Activated CD4-positive, alpha-beta T cell treated with anti-CD3 and anti-CD28 coated beads, Interleukin-2, Interleukin-4, amounts not matched to agents 100 ng/mL and 50 ng/mL, durations not matched to agents 16 hours and 8 hours (primary cell): ENCODE measurements at places on chromosomes 13 and 19.
A peak's percentile ranks its signal among the peaks of the same experiment; 100 is the strongest.

- DNase-seq = peak; percentile 2
Measured at GRCh38 chr13:103815619-103816018, 749.4 kb upstream of the SLC10A2 start.

GRCh38 chr19:13020002-13020414 is 24.7 kb downstream of the NFIX start:
- no peak for DNase-seq

DNA sequence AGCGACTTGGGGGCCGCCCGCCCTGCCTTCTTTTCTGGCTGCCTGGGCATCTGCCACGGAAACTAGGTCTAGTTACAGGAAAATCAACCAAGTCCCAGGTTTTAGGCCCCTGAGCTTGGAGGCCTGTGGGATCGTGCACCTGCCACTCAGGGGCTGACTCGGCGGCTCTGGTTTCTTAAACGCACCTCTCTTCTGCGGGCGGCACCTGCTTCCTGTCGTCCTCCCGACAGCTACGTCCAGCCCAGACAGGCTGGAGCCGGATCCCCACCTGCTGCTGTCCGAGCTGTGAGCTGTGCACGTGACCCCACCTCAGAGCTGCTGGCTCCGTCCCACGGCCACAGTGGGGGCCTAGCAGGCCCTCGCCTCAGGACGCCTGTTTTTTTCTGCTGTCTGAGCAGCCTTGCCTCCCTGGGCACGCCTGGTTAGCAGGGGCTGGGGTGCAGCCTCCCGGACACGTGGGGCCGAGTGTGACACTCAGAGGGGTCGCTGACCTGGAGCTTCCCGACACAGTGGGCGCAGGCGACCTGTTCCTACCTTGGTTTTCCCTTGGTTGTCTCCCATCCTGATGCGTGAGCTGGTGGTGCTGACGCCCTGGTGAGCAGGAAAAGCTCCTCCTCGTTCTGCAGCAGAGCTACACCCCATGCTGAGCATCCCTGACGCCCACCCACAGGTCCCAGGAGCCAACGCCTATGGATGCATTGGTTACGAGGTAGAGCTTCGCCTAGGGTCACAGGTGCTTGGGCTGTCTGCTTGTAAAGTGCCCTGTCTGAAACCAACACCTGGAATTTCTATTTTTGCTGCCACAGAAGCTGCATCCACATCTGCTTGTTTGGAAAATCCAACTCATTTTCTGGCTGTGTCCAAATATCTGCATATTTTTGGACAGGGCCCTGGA is 17.5 kb downstream of the TMEM255B start:
- no peak for DNase-seq

DNA sequence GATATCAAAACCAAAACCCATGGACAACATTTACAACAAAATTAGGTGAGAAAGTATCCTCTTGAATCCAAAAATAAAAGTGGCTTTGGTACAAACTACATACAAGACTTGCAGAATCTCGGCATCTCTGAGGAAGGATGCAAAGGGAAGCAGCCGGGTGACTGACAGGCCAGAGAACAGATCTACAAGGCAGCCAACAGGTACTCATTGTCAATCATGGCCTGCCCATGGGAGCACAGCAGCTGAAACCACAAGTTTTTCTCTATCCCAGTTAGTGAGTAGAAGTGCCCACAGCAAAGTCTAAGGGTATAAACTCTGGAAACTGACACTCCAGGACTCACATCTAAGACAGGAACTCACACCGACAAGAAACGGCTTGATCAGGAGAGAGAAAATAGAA is 74.5 kb downstream of the TBC1D4 start:
- DNase-seq = no peak

GRCh38 chr13:71879129-71879535 is 12.1 kb upstream of the DACH1 start:
- DNase-seq = no peak

GRCh38 chr19:4516199-4516938 is 1.9 kb downstream of the PLIN4 start:
- DNase-seq = no peak

DNA sequence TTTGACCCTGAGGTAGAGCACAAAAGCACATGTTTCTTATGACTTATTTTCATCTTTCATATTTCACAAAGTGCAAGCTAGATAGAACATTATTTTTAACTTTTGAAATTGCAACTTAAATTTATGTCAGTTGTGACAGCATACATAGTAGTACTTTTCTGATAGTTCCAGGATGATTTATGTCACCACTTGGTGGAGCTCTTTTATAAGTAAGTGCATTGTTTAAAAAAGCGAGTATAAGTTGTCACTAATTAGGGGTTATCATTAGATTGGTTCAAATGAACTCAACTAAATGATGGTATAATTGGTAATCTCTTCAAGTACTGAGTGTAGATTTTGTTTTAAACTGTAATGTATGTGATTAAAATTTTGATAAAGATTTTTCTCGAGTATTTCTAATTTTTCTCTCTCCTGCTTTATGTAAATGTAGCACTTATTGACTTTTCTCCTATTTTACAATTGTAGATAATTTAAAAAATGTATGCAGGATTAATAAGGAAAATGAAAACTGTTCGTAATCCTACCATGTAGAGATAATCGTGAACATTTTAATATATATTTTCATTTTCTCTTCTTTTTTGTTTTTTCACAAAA is 31.1 kb downstream of the RB1 start:
- DNase-seq = peak; percentile 60

- DNase-seq = no peak
Measured at GRCh38 chr13:112826565-112826964, 136.7 kb downstream of the ATP11A start.

DNA sequence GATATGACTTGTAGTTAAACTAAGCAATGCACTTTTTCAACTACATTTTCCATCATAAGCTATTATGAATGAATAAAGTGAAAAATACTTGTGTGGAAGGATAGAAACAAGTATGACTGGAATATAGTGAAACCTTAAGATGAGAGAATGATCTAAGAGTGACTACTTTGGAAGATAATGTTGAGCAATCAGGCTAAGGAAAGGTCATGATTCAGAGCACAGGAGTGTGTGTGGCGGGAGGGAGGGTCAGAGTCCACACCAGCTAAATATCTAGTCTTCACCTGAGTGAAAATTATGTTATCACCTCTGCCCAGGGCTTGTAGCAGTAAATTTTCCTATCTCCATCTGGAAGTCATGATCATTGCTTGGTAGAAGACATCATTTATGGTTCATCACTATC is 833.4 kb upstream of the ATXN8OS start:
- DNase-seq = no peak

DNA sequence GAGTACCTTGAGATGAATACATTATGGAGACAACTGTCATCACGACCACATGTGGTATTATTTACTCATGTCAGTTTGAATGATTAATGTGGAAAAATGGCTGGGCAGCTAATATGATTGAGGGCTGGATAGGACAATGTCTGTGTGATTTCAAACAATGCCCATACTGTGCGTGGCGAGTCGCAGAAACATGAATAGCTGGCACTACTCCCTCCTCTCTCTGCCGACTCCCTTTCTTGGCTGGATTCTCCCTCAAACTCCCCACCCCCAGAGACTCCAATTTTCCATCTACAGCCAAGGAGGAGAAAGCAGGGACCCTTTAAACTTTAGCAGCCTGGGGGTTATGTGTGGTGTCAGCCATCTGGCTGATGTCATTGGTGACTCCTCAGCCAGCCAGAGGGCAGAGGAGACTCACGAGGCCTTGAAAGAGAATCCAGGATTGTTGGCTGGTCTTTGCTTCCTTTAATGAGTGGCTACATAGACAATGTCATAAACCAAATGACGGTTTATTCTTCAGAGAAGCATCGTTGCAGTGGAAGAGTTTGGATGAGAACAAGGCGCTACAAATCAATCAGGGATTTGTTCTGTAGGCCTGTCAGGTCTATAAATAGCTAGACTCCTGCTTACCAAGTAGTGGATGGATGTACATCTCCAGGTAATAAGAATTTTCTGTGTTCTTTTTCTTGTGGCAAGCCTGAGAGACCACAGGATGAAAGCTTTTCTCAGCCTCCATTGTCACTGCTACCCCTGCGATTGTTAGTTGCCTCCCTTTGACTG is 165.6 kb downstream of the DLEU7 start:
- no peak for DNase-seq

GRCh38 chr19:48627201-48627864 is 8.0 kb downstream of the SPHK2 start:
- no peak for DNase-seq

DNA sequence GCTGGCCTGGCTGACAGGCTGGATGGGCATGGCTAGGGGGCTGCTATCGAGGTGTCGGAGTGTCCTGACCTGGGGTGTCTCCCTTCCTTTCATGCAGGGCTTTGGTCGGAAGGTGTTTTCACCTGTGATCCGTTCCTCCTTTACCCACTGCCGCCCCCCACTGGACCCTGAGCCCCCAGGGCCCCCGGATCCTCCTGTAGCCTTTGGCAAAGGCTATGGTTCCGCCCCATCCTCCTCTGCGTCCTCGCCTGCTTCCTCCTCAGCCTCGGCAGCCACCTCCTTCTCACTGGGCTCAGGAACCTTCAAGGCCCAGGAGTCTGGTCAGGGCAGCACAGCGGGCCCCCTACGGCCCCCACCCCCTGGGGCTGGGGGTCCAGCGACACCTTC is 11.8 kb upstream of the PRR19 start:
- no peak for DNase-seq

DNA sequence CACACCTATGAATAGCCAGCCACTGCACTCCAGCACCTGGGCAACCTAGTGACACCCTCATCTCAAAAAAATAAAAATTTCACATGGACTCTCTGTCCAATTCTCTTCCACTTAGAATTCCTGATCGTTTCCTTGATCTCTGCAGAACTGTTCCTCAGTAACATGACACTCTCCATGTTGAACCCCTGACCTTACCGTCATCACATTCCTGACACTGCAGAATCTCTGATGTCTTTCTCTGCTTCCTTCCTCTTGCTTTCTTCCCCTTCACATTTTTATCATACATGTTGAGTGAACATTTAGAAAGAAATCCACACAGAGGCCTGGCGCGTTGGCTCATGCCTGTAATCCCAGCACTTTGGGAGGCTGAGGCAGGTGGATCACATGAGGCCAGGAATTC is 15.0 kb downstream of the ZNF114 start:
- DNase-seq = no peak

GRCh38 chr19:46428239-46429135 is at the start of gene PNMA8C:
Gene PNMA8C (minus strand): TSS chr19:46428936. CDS start chr19:46428359, 577 bp downstream.
- peak; percentile 57 for DNase-seq

DNA sequence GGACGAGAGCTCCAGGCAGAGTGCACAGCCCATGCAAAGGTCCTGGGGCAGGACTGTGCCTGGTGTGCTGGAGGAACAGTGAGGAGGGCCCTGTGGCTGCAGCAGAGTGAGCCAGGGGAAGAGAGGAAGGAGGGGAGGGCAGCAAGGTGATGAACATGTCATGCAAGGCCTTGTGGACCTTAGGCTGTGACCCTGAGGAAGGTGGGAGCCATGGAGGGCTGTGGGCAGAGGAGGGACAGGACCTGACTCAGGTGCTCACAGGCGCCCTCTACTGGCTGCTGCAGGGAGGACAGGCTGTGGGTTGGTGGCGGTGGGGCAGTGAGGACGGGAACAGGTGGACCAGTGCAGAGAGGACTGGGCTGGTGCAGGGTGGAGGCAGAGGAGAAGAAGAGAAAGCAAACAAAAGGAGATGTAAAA is 170.3 kb downstream of the PTPRS start:
- DNase-seq = peak; percentile 54

DNA sequence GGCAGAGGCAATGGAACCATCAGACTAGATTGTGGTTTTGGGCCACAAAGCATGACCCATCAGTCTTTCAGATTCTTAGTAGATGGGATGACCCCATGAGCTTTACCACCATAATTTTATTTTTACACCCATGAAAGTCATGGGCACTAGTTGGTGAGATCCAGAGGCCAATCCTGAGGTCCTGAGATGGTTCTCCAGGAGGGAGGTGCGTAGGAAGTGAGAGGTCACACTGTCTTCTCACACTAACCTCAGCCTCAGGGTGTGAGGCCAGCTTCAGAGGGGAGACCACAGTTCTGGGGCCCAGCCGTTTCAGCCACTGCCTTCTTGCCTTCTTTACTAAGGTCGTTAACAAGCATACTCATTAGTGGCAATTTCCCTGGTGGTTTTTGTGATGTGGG is 106.4 kb downstream of the AKAP11 start:
- DNase-seq = peak; percentile 36

- no peak for DNase-seq
Measured at GRCh38 chr13:110448677-110449076, 112.8 kb downstream of the RAB20 start.

GRCh38 chr13:94303644-94304174 is 175.8 kb downstream of the DCT start:
- DNase-seq = no peak

GRCh38 chr19:31759359-31759758 is 410.1 kb upstream of the TSHZ3 start:
- DNase-seq = no peak

DNA sequence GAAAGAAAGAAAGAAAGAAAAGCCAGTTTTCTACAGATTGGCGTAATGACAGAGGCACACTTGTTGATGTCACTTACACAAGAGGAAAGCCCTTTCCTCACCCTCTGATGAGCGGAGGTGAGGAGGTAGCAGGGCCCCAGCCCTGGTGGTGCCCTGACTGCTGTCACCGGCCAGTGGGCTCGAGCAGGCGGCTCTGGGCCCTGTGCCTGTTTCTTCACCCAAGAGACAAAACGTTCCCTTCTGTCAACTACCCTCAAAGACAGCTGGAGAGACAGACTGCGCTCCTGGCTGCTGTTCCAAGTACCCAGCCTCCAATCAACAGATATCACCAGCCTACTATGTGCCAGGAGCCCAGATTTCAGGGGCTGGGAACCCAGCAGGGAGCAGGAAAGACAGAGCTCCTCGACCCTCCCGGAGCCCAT is 10.1 kb downstream of the EPS15L1 start:
- DNase-seq = no peak

DNA sequence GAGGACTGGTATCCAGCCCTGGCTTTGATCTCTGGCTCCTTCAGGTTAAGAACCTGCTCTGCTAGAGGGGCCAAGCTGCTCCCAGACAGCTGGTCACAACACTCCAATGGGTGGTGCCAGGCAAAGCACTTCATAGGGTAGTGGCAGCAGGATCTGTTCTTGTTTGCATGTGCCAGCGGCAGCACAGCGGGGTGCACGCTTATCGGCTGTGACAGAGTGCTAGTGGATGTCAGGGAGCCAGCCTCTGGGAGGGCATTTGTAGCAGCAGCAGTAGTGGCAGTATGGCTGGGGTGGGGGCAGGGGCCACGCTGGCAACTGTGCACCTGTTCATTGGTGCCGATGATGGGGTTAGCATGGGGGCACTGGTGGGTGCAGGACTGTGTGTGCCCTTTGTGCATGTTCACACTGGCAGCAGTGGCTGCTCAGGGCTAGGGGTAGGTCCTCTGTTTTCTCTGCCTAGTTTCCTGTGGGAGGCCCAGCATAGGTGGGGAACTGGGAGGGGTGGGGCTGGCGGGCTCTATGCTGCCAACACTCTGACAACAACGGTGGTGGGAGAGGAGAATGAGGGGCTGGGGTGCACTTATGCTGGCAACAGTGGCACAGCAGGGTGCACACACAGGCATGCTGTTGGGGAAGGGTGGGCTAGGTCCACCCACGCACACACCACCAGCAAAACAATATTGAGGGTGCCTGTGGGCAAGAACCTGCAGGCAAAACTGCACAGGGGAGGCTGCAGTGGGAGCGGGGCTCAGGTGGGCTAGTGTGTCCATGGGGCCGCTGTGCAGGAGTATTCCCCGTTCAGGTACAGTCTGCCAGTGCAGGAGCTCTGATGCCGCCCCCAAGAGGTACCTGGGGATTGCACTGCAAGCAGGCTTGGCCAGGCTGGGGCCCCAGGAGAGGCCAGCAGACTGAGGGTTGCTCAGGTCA is 19.3 kb downstream of the AP1M1 start:
- DNase-seq = no peak

- DNase-seq = no peak
Measured at GRCh38 chr19:55419103-55419502, 11.5 kb upstream of the UBE2S start.
